ENCODE measurements at places on chromosomes 2 and 18.
A peak's percentile ranks its signal among the peaks of the same experiment; 100 is the strongest.

- DNase-seq = no peak
Measured at GRCh38 chr2:214069254-214069653, 341.6 kb upstream of the VWC2L start.

GRCh38 chr2:19048593-19049266 lies 309.7 kb downstream of the OSR1 start:
- peak; percentile 42 for DNase-seq

DNA sequence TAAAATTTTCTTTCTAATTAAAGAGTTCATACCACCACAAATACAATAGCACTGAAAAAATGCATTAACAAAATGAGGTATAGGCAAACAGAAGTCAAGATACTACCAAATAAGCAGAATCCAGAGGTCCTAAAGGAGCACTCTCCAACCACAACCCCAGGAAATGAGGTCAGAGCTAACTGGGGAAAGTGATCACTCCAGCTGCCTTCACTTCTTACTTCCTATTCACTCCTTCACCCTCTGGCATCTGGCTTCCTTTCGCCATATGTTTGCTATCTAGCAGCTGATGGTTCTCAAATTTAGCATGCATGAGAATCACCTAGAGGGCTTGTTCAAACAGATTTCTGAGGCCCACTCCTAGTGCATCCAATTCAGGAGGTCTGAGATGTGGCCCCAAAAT lies 212.6 kb upstream of the ACVR2A start:
- DNase-seq = no peak

GRCh38 chr2:217826991-217827390 lies 175.8 kb downstream of the TNS1 start:
- no peak for DNase-seq

- no peak for DNase-seq
Measured at GRCh38 chr2:153145470-153145978, 333.0 kb downstream of the RPRM start.

DNA sequence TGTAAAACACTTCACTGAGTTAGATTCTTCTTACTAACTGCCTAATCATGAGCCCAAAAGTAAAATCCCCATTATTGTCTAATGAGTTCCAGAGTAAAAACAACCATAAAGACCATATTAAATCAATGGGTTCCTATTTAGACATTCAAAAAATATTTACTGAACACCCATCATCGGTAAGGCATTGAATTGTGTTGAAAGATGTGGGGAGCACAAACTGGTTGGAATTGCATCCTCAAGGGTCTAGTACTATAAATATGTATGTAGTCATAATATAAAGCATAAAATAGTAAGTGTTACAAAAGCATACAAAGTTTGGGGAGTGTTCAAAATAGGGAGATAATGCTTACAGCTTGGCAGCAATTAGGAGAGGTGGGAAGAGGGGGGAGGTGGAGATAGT lies 3.0 kb upstream of the MARCHF4 start:
- DNase-seq = no peak

GRCh38 chr18:56702946-56703345 lies 51.8 kb downstream of the WDR7 start:
- peak; percentile 88 for DNase-seq

DNA sequence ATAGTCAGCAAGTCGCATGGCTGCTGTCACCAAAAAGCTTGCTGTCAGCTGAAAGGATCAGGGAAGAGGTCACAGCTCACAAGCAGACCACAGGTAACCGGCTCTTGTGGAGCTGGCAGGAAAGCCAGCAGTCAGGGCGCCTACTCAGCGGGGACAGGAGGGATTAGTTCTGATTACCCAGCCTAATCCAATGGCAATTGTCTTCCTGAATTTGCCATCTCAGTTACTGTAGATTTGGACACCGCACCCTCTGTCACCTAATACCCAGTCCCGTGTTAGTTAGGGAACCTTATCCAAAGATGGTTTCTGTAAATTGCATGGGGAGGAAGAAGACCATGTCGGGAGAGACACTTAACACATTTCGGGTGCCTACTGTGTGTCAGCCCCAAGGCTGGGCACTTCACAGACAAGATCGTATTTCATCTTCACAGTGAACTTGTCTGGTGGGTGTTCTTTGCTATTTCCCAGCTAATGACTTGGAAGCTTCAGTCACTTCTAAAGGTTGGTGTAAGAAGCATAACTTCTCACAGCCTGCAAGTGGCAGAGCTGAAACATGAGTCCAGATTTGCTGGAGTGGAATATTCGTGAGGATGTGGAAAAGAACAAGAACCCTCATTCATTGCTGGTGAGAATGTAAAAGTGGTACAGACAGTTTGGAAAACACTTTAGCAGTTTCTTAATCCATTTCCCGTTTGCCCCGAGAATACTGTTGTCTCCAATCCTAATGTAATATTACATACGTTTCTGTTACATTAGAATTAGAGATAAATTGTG lies 9.9 kb downstream of the ALPK2 start:
- no peak for DNase-seq

DNA sequence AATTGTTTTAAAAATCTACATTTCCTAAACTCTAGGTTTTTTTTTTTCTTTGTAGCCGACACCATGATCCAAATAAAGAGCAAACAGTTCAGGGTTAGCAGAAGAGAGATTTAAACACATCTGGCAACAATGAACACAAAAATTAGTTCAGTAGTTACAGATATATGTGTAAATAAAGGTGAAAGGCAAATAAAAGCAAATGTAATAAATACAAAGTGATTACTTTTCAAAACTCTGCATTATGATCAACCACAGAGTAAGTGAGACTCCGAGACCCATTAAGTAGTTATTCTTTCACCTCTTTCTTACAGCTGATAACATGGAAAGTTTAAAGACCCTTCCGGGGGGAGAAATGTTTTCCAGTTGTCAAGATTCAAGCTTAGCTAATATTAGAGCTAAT lies 716 bp downstream of the CALCRL start:
- no peak for DNase-seq

GRCh38 chr2:46073540-46074046 lies 223.6 kb upstream of the EPAS1 start:
- no peak for DNase-seq

DNA sequence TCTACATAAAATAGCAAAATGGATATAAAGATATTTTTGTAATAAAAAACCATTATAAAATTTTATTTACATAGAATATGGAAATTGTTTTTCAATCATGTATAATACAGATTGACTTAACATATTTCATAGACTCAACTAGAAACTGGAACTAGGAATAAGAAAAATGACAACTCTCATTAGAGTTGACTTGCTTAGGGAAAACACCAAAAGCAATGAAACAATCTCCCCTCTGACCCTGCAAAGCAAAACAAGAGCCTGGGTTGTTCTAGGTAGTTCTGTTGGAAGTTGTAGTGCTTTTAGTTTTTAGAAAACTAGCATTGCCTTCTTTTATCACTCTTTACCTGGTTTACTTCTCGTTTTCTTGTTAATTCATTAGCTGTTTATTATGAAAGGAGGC lies 32.2 kb upstream of the MTIF2 start:
- no peak for DNase-seq

DNA sequence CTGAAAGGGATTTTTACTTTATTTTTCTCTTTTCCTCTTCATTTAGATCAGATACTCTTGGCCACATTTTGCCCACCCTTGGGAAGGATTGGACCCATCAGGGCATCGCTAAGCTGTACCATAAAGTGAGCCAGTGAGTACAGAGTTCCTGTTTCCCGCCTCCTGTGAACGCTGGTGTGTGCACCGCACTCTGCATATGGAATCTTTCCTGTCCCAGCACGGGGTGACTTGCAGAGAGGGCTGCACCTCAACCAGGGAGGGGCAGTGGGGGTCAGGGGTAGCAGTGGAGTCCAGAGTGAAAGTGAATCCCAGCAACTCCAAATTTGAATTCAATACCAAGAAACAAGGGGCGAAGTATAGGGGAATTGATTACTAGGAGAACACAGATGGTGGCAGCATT lies 58.6 kb downstream of the LPIN1 start:
- no peak for DNase-seq

DNA sequence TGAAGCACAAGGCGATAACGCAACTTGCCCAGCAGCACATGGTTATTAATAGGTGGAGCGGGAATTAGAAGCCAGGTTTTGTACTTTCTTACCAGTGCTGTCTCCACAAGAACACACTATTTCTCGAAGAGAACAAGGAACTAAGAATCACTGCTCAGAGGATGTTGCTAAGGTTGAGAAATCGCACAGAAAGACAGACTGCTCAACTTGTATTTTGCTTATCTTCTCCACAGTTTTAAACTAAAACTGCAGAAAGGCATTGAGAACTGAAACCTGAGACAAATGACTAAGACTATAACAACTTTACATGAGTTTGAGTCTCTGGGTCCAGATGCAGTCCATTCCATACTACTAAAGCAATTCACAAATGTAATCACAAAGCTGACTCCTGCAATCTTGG lies 6.2 kb downstream of the PRKD3 start:
- DNase-seq = no peak

- peak; percentile 22 for DNase-seq
Measured at GRCh38 chr2:48249025-48249424, 280.9 kb upstream of the STON1 start.

GRCh38 chr2:7468955-7469354 lies 551.7 kb downstream of the RNF144A start:
- DNase-seq = no peak

- DNase-seq = no peak
Measured at GRCh38 chr2:157902692-157903091, 26.6 kb upstream of the ACVR1 start.

DNA sequence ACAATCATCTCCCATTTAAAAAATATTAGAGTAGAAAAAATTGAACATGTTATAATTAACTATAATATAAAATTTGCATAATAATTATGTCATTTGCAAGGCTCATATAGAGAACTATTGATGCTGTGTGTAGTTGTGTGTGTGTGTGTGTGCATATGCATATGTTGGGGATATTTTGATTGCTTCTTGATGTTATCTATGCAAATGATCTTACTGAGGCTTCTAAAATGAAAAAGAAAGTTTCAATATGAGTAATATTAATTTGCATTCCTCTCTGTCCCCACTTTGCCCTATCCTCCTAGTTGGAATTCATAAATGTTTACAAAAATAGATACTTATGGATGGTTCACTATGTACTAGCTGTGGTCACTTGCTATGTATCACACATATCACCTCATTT lies 523.3 kb downstream of the TRIB2 start:
- DNase-seq = no peak

GRCh38 chr2:16978301-16978700 lies 312.7 kb upstream of the CYRIA start:
- no peak for DNase-seq

DNA sequence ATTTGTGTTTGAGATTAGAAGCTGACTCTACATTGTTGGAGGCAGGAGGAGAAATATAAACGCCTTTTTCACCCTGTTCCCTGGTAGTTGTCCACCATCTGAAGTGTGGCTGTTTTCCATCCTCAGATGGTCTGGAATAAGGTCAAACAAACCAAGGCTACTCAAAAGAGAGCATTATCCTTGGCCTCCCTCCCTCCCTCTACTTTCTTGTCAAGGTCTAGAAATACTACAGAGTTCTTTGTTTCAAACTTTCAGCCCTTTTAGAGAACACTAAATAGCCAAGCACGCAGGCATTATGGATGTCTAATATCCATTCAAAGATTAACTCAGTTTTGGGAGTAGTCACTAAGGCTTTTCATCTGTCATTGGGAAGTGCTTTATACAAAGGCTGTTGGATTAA lies 215.8 kb upstream of the ITGA4 start:
- DNase-seq = no peak

- no peak for DNase-seq
Measured at GRCh38 chr2:5369510-5369909, 322.7 kb upstream of the SOX11 start.

DNA sequence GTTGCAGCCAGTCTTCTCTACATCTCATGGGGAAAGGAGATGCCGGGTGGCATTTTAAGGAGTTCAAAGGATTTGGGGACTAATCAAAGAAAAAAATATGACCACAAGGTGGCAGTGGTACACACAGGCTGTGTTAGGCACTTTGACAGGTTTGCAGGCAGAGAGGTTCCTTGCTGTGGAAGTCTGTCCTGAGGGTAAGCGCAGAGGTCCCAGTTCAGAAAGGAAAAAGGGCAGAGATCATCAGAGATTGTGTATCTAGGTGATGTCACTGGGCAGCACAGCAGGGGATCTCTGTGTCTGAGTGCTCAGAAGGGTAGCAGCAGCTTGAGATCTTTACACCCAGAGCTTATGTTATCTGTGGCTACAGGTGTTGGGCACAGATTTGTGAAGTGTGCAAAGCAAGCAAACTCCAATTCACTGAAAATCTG lies 231.4 kb downstream of the LRRTM1 start:
- peak; percentile 71 for DNase-seq

DNA sequence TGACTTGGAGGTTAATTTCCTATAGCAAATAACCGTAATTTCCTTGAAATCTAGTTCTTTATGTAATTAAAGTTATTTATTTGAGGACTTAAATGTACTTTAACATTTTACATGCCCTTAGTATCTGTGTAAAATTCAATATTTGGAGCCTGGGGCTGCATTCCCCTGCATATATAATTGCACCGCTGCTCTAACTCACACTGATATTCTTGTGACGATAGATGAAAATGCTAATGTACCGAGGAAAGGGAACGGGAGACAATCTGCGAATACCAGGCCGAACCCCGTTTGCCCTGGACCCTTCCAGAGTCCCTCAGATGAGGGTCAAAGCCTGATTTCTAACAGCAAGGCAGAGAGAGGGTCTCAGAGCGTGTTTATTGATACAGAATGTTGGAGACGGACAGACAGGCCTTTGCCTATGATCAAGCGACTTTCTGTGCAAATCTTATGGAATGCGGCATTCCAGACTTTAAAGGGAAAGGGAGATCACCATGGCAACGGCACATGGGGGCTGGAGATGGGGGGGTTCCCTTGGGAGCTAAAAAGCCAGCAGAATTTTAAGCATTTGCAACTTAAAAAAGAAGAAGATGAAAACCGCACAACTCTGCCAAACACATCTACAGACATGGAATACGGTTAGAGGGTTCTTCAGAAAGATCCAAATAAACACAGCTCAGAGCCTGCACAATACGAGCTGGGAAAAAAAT lies 57.6 kb upstream of the TWIST2 start:
- DNase-seq = no peak

DNA sequence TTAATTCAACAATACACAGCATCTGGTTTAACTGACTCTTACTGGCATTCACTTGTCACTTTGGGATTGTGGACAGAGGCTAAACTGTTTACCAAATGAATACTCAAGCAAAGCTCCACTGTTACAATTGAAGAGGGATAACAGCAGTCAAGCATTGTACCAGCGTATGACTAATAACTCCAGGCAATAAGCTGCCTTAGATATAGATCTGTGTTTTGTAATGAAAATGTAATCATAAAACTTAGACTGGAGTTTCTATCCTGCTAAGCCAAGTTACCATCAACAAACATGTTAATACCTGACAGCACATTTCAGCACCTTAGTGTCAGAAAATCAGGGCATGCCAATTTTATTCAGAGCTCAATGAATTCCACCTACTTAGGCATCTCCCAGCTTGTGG lies 889.5 kb downstream of the EPHA4 start:
- no peak for DNase-seq

DNA sequence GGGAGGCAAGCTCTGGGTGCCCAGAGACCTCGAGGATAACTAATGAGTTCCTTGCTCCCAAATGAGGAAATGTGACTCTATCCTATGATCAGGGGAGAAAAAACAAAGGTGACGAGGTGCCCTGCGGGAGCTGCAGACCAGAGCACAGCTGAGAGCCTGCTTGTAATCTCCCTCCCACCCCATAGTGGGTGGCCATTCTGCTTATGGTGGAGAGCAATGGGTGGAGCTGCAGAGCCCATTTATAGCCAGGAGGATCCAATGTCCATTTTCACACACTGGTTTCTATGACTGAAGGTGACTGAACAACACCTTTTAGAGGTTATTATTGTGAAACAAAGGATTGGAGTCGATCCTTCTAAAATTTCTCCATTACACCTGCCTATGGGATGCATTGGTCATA lies 153.3 kb downstream of the COL6A3 start:
- DNase-seq = no peak

Measured in NCI-H1417 (cell line).